ENCODE measurements at places on chromosomes 13 and 19.

DNA sequence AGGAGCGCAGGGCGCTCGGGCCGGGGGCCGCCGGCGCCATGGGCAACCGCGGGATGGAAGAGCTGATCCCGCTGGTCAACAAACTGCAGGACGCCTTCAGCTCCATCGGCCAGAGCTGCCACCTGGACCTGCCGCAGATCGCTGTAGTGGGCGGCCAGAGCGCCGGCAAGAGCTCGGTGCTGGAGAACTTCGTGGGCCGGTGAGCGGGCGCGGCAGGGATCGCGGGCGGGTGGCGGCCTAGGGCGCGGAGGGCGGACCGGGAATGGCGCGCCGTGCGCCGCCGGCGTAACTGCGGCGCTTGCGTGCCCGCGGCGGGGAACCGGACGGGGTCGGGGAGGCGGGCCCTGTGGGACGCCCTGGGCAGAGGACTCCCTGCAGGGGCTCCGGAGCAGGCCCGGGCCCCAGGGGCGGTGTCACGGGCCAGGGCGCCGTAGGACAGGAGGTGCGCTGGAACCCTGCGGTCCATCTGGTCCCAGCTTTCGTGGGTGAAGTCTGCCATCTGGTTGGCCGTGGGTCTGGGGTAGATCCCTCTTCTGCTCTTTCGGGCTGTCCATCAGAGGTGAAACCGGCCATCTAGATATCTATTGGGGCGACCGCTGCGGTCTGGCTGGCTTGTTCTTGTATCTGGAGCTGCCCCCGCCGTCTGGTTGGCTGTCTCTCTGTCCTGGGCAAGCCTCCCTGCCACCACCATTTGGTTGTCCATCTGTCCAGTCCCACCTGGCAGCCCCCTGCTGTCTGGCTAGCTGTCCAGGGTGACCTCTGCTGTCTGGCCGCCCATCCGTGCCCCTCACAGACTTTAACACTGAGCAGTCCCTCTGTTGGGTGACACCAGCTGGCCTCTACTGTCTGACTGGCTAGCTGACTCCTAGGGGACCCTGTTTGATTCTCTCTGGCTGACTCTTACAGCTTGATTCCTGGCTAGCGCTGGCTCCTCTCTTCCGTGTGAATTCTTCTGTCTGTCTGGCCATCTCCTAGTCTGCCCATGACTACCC is 622 bp downstream of the DNM2 start:
- DNase-seq = no peak

DNA sequence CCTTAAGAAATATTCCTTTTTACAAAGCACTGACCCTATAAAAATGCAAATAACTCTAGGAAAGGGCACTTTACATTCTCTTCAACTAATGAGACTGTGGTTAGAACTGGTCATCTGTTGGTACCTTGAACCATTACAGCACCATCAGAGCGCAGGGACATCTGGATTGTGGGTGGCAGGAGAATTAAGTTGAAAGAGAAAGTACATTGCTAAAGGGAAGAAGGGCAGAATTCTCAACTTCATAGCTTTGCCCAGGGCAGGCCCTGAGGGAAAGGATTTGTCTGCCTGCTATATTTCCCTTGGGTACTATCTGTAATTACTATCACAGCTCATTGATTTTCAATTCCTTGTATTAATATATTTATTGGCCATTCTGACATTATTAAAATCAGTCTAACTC is 196.8 kb downstream of the KLF12 start:
- no peak for DNase-seq

DNA sequence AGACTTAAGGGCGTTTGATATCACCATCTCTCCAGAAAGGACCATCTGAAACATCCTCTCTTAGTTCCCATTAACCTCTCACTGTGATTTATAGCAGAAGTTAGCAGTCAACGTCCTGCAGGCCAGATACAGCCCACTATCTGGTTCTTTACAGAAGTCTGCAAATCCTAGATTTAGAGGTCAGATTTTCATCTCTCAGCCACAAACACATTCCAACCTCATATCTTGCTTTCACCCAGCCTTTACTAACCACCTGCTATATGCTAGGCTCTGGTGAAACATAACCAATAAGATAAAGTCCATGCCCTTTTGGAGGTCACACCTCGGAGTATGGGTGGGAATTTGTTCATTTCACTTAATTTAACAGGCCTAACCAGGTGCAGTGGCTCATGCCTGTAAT is 76.8 kb upstream of the CACNA1A start:
- DNase-seq = no peak

GRCh38 chr19:40358773-40359172 is 10.3 kb downstream of the PLD3 start:
- DNase-seq = no peak

Measured in NCI-H1092 (cell line).